ENCODE measurements at places on chromosomes 1 and 21.

- DNase-seq = no peak
Observed at GRCh38 chr1:198829356-198829755, 190.5 kb downstream of the PTPRC start.

- no peak for DNase-seq
Observed at GRCh38 chr1:11067716-11068599, 8.1 kb upstream of the SRM start.

DNA sequence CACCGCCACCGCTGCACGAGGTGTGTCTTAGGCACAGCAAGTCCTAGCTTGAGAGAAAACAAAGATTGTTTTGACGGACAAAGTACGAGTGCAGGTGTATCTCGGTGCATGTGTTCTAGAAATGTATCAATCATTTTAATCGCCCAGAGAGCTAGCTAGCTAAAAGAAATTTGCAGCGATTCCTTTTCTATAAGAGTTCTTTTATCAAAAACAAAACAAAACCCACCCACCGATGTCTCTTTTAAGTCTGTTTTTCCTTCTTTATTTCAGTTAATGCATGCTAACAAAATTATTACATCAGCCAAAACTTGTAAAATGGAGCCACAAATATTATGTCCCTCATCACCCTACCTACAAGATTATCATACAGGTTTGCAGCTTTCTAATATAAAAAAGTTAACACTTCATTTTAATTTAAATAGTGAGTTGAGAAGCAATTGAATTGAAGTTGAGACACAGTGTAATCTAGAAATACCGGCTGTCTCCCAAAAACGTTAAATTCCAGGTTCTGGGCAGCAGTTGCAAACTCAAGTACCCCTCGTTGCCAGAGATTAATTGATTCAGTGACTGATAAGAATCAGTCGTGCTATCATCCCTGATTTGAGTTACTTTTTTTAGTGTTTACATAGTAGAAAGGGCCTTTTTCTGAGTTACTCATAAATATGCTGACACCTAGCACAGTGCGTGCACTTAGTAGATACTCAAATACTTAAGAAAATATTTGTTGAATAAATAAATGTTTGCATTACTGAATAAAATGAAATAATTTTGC, 1.5 kb upstream of the SYDE2 start:
- DNase-seq = no peak

- DNase-seq = no peak
Observed at GRCh38 chr1:118739501-118739900, 248.6 kb downstream of the TBX15 start.

DNA sequence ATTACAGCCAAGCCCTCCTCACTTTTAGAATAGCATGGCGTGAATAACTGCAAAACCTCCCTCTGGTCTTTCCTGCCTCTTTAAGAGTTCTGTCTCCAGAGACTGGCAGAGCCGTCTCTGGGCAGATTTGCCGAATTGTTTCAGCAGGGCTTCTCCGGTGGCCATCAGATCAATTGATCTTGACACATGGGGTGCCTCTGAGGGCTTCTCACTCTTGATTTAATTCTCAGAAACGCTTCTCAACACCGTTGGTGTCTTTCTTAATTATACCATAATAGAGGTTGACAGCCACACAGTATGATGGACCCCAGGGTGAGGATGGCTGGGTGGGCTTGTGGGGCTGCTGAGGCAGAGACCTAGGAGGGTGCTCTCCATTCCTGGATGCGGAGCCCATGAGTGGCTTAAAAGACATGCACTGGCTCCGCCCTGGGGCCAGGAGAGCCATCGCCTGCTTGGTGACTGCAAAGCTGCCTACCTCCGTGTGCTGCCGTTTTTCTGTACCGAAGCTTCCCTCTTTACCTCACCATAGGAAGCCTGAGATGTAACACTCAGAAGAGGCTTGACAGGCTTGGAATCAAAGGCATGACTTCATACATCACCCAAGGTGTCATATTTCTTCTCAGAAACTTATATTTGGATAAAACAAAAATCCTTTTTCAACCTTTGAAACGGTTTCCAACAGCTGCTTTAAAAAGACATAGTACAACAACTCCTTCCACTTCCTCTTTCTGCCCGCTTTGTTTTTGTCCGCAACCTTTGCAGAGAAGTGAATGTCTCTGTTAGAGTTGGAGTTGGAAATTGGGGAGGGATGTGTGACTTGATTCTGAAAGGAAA, 82.9 kb downstream of the GALNT2 start:
- no peak for DNase-seq

DNA sequence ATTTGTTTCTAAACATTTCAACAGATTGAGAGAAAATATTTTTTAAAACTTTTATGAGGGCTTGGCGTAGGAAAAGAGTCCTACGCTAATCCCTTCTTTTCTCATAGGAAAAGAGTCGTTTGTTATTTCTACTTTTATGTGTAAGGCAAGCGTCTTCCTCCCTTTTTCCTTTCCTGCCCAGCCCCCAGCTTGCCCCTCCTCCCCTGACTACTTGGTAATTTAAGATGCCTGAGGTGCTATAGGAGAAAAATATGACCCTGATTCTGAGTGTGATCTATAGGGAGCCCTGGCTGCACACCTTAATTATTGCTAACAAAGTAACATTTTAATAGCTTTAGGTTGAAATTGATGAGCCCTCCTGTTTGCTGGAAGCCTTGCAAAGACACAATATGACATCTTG, 373.6 kb downstream of the PBX1 start:
- DNase-seq = no peak

GRCh38 chr1:191993549-191993948, 164.7 kb upstream of the RGS18 start:
- peak; percentile 2 for DNase-seq

DNA sequence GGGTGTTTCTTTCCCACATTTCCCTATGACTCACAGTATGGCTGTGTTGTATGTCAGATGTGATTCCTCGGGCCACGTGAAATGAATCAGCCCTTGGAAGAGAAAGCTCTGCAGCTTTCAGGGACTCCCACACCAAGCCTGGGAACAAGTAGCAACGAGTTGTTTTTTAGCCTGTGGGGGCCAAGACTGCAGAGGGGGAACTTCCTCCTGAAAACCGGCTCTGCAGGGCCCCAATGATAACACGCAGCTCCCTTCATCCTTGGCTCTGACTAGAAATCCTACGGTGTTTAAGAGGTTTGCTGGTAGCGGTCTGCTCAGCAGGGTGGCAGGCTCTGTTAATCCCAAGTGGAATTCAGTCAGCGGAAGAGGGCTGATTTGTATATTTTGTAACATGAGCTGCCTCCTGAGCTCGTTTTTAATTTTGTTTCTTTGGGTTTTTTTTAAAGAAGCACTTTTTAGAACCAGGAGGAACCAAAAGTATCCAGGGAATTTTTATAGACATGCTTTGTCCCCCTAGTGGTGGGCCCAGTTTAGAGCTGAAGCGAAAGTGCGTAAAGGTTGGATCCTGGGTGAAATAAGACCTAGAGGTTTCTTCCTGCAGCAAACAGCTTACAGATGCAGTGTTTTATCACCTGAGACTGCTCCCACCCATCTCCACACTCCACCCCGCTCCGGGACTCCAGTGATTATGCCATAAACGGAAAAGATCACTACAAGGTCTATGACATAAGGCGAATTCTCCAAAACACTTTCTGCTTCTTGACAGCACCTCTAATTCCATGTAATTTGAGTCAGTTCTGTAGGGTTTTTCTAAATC, 48.8 kb downstream of the LAMC2 start:
- DNase-seq = peak; percentile 32

GRCh38 chr1:12341667-12342066, 111.8 kb downstream of the VPS13D start:
- no peak for DNase-seq

- DNase-seq = no peak
Observed at GRCh38 chr1:184388319-184388889, 1.6 kb downstream of the C1orf21 start.

DNA sequence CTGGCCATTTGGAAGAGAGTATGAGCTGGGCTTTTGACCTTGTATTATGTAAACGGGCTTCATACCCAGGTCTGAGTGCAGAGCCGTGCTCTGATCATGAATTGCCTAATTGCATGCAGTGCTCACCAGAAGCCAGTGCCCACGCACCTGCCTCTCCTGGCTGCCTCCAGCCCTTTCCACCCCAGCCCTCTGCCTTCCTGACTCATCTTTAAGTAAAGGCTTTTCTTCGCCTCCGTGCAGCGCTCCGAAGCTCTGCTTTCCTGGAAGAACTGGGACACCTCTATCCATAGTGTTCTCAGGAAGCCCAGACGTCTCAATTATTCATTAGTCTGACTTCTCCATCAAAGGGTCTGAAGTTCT, 413.7 kb downstream of the PTPRU start:
- DNase-seq = no peak

- DNase-seq = no peak
Observed at GRCh38 chr1:222234351-222234750, 313.6 kb downstream of the HHIPL2 start.

GRCh38 chr1:167331650-167332049, 111.0 kb downstream of the POU2F1 start:
- no peak for DNase-seq

DNA sequence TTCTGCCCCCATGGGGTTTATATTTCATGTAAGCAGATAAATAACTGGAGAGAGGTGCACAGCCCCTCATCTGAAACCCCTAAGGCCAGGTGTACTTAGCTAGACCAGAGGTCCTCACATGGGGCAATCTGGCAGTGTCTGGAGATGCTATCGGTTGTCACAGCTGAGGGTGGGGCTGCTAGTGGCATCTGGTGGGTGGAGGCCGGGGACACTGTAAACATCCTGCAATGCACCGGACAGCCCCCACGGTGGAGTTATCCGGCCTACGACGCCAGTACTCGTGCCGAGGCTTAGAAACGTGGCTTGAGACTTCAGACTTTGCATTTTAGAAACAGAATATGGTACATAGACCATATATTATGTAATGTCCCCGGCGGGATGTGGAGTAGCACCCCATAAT, 186.5 kb upstream of the VAMP3 start:
- no peak for DNase-seq

GRCh38 chr21:16058896-16059295, 329.1 kb downstream of the USP25 start:
- no peak for DNase-seq

DNA sequence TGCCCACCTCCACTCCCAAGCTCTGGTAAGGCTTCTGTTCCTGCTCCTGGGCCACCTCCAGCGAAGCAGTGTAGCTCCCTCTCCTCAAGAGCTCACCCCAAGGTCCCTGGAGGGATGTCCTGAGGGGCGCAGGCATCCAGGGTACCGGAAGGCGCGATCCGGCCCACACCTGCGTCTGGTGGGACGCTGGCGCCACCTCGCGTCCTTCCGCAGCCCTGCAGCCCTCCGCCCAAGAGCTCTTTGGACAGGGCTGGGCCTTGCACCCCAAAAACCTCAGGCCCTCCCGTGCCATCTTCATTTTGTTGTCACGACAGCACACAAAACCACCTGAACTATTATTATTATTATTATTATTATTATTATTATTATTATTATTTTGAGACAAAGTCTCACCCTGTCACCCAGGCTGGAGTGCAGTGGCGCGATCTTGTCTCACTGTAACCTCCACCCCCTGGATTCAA, 49.2 kb upstream of the PAX7 start:
- peak; percentile 58 for DNase-seq

GRCh38 chr1:70856201-70856600, 191.4 kb downstream of the PTGER3 start:
- no peak for DNase-seq

GRCh38 chr21:30227633-30228404, 11.9 kb upstream of the CLDN8 start:
- DNase-seq = no peak

GRCh38 chr1:168696125-168696760, 32.8 kb downstream of the DPT start:
- no peak for DNase-seq

GRCh38 chr21:38712071-38712470, 93.7 kb upstream of the ETS2 start:
- peak; percentile 28 for DNase-seq

DNA sequence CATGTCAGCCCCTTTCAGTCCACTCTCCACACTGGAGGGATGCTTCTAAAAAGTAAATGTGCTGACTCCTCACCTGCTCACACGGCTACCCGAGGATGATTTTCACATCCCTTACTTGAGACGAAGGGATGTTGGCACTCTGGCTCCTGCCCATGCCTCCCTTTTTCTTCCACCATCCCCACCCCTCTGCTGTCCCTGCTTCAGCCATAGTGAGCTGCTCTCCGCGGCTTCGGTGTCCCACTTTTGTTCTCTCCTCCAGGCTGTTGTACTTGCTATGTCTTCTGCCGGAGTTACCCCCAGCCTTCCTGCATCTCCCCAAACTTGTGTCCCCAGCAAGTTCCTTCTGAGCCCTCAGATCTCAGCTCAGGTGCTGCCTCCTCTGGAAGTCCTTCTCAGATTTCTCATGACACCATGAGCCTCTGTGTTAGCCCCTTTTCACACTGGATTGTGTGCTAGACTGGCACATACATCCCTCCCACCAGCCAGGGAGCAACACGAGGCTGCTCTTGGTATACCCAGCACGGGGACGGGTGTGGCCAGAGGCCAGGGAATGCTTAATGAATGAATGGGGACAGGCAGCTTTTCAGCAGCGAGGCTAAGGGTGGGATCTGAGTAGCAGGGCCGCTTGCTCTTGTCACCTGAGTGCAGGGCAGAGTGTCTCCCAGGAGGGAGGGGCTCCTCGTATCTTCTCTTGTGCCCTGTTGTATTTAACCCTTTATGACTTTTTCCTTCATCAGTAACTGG, 1.3 kb downstream of the ACOT11 start:
- peak; percentile 6 for DNase-seq

DNA sequence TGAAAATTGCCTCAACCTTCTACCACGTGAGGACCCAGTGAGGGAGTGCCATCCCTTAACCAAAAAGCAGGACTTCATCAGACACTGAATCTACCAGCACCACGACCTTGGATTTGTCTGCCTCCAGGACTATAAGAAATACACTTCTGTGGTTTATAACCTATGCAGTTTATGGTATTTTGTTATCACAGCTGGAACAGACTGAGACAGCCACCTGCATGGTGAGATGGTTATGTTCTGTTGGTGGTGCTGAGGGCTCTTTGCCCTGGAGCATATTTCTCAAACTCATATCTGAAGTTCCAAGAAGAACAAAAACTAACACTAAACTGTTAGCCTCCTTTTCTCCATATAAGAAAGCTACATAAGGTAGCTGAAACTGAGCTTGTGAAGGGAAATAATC, 69.8 kb upstream of the RGS18 start:
- DNase-seq = no peak

DNA sequence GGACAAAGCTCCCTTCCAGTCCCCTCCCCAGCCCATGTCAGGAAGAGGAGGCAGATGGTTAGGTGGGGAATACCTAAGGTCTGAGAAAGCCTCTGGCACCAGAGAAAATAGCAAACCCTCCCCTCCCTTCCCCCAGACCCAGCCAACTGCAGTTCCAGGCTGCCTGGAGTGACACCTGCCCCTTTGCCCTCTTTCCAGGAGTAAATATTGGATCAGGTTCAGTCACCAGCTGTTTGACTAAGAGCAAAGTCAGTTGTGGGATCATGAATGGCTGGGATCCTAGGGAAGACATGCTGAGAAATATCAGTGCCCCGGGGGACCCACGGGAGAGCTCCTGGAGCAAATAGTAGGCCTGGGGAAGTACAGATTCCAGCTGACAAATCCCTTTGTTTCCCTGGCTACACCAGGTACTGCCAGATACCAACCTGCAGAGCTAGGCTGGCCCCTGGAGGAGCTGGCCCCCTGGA, 12.2 kb upstream of the CDK18 start:
- peak; percentile 64 for DNase-seq

GRCh38 chr1:56436296-56436695, 143.1 kb downstream of the PLPP3 start:
- DNase-seq = no peak

Measured in HuH-7 (cell line).